ENCODE measurements at places on chromosomes 6 and 20.
A peak's percentile ranks its signal among the peaks of the same experiment; 100 is the strongest.

DNA sequence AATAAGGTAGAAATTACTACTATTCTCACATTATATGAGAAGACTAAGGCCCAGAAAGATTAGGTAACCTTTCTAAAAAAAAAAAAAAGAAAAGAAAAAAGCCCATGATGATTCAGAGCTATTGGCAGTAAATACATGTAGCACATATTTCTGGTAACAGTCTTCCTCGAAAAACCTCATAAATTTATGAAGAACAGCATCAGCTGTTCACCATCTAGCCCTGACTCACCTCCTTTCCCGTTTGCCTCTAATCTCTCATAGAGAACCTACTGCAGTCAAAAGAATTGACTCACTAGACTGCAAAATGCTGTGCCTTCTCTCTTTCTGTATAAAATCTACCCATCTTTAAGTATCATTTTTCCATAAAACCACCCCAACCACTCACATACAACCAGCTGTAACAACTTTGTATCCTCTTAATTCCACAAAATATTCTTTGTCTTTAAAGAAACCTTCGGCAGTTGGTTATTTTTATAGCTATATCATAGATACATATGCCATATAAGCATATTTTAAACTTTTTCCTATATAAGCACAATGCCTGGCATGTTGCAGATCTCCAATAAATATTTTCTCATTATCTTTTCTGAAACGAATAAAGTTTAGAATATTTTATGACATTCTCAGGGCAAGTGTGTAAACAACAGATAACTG lies 152.7 kb upstream of the ENPP5 start:
- no peaks in the 10 kb centered on the region for H3K4me1 ChIP-seq
- H3K27me3 ChIP-seq, result peaks cover 11% of the 10 kb centered on the region
- ATAC-seq, result peak; percentile 84
- no peaks in the 10 kb centered on the region for H3K36me3 ChIP-seq
- no peak overlapping the region for H3K4me3 ChIP-seq
- no peak overlapping the region for H3K27ac ChIP-seq

DNA sequence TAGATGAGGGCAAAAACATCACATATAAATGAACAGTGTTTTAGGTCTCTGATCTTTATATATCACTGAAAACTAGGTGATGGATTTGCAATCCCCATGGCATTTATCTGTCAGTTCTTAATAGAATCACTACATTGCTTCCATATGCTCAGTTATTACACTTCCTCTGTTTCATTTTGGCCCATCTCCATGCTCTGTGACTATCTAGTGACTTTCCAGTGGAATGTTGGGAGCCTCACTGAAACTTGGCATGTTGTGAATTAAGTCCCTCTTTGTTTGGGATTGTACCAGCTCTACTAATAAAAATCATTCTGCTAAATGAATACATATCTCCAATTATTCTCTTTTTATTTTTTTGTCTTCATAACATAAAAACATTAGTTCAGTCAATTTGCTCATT lies 226.1 kb upstream of the CEP162 start:
- H3K4me3 ChIP-seq, result no peak overlapping the region
- no peaks in the 10 kb centered on the region for H3K36me3 ChIP-seq
- H3K27ac ChIP-seq, result no peak overlapping the region
- no peaks in the 10 kb centered on the region for H3K27me3 ChIP-seq

DNA sequence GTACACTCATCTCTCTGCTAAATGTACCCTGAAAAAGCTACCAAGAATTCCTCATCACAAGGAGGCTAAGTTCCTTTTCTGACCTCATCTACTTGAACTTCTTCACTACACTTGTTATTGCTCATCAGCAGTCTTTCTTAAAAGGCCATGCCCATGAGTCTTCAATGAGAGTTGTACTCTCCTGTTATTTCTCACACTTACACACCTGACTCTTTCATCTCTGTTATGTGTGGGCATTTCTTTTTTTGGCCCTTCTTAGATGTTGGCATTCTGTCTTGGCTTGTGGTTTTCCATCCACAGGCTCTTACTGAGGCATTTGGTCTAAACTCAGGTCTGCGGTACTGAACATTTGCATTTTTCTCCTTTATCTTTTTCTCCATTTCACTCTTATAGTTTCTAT lies 10.7 kb upstream of the SLC17A1 start:
- ATAC-seq, result peak; percentile 95
- H3K4me1 ChIP-seq, result no peaks in the 10 kb centered on the region
- no peak overlapping the region for H3K27ac ChIP-seq
- H3K27me3 ChIP-seq, result peaks cover 13% of the 10 kb centered on the region
- H3K36me3 ChIP-seq, result no peaks in the 10 kb centered on the region

- no peak overlapping the region for H3K27ac ChIP-seq
- H3K4me3 ChIP-seq, result no peak overlapping the region
- H3K27me3 ChIP-seq, result peaks cover 33% of the 10 kb centered on the region
These were observed 663.5 kb downstream of the EPM2A start for GRCh38 chr6:145071836-145072235.

GRCh38 chr6:54609981-54610380 lies 236.6 kb upstream of the FAM83B start:
- no peaks in the 10 kb centered on the region for H3K36me3 ChIP-seq
- no peak overlapping the region for H3K27ac ChIP-seq
- no peaks in the 10 kb centered on the region for H3K27me3 ChIP-seq
- ATAC-seq, result no peak

DNA sequence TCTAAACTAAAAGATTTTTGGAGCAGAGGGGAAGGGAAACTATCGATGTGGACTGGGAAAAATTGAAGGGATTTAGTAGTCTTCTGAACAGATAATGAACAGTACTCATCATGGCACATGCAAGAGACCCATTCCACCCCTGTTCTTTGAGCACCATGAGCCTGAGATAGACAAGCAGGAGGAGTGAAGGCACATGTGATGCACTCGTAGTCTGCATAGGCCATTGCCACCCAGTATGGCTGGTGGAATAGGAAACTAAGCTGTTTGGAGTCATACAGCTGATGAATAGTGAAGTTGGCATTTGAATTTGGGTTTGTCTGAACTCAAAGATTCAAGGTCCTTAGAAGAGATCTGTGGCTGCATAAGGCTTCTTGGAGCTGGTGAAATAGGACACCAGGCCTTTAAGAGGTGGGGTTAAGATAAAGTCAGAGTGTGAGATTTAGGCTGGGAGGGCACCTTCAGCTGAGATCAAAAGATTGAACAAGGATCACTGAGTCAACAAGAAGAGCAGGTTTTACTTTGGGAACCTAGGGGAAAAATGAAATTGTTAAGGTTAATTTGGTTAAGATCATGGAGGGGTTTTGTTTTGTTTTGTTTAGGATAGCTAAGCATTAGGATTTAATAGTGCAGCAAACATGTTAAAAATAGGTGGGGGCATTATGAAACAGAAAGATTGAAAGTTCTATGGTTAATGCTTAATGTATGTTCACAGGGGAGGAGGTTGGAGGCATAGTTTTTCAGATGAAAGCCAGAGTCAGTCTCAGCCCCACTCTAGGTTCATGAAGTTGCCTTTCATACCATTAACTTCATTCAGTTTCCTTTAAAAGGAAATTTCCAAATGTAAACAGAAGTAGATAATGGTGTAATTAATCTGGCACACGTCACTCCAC lies 148.8 kb downstream of the ARID1B start:
- ATAC-seq, result peak; percentile 20
- peaks cover 10% of the 10 kb centered on the region for H3K36me3 ChIP-seq
- H3K27me3 ChIP-seq, result no peaks in the 10 kb centered on the region
- no peak overlapping the region for H3K4me3 ChIP-seq

DNA sequence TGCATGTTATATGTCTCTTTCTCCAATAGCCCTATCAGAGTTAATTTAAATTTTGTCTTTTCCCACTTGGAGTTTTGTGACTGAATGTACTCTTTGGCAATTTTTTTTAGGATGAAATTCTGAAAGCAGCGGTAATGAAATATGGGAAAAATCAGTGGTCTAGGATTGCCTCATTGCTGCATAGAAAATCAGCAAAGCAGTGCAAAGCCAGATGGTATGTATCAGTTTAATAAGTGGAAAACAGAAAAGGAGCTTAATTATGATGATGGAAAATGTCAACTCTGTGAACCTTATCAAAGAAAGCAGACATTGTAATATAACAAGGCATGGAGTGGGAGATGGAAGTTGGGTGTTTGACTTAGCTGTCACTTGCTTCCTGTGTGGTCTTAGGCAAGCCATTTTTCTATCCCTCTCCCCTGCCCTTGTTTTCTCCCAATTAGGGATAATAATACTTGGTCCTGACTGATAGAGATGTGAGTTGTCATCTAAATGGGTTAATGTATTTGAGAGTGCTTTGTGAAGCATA lies 2.7 kb downstream of the CDC5L start:
- no peak for ATAC-seq
- peak overlapping the region; percentile 98 for H3K27ac ChIP-seq
- no peaks in the 10 kb centered on the region for H3K27me3 ChIP-seq
- H3K4me1 ChIP-seq, result peaks cover 28% of the 10 kb centered on the region
- peaks cover 78% of the 10 kb centered on the region for H3K36me3 ChIP-seq

- no peak overlapping the region for H3K4me3 ChIP-seq
- no peaks in the 10 kb centered on the region for H3K4me1 ChIP-seq
- no peak overlapping the region for H3K27ac ChIP-seq
- peaks cover 12% of the 10 kb centered on the region for H3K27me3 ChIP-seq
- ATAC-seq, result no peak
- H3K36me3 ChIP-seq, result no peaks in the 10 kb centered on the region
These were observed 112.9 kb upstream of the JAG1 start for GRCh38 chr20:10786678-10787077.

- H3K36me3 ChIP-seq, result peaks cover 52% of the 10 kb centered on the region
- H3K27me3 ChIP-seq, result no peaks in the 10 kb centered on the region
- H3K27ac ChIP-seq, result no peak overlapping the region
- H3K4me1 ChIP-seq, result no peaks in the 10 kb centered on the region
- no peak for ATAC-seq
These were observed 71.4 kb downstream of the VTA1 start for GRCh38 chr6:142218446-142218845.

- no peaks in the 10 kb centered on the region for H3K4me1 ChIP-seq
- no peaks in the 10 kb centered on the region for H3K27me3 ChIP-seq
These were observed 217.5 kb upstream of the TCF21 start for GRCh38 chr6:133671376-133671775.
